ENCODE measurements at places on chromosomes 3 and 15. TPM values are rescaled to one million over a fixed set of nuclear protein-coding genes. Genes with fewer than 3 reads are reported as not detected.

The FAM240A gene
- not detected for total RNA-seq

The MAP6D1 gene
- not detected for total RNA-seq

The SLC35G2 gene
- not detected for total RNA-seq

DNA sequence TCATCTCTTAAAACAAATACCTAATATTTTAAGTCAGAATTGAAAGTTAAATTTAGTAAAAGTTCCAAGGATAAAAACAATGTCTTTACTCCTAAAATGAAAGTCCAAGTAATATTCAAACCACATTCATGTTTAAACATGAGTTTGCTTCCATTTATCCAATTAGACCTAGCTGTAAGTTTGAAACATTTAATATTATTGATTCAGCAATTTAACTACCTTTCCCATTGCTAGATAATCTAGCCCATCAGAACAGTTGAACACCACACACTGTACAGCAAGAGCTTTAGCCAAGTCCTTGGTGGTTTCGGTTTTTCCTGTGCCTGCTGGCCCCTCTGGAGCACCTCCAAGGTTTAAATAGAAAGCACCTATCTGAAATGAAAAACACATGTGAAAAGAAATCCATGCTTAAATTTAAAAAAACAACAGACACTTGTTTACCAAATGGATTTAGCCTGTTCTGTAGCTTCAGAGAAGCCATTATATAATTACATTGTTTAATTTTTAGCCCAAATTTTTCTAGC lies 97.8 kb downstream of the DNAH12 start:
- no peak for DNase-seq

DNA sequence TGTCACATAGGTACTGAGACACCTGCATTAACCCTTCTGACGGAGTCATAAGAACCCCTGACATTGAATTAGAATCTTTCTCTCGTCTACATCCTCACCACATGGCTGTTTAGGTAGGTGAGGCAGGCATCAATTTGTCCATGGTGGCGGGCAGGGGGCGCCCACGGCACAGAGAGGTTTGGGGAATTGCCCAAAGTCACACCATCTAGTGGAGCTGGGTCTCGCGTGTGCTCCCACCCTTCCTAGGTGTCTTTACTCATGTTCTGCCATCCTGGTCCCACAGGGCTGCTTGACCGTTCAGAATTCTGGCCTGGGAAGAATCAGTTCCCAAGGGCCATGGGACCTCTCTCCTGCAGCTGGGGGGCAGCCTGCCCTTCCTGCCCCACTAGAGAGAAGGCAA lies 14.7 kb upstream of the DLL4 start:
- DNase-seq: no peak
